ENCODE measurements at places on chromosomes 7 and 10. TPM values are rescaled to one million over a fixed set of nuclear protein-coding genes. Genes with fewer than 3 reads are reported as not detected.

Gene SMO
- 1.7 TPM for polyA plus RNA-seq

Gene FGFR2
- polyA plus RNA-seq, result 0.22 TPM

Gene GDF2
- not detected for polyA plus RNA-seq

Gene MYH16
- polyA plus RNA-seq, result not detected

Gene ACTL6B
- polyA plus RNA-seq, result not detected

Gene A1CF
- not detected for polyA plus RNA-seq

Gene UCMA
- not detected for polyA plus RNA-seq

Gene OLAH
- not detected for polyA plus RNA-seq

Gene NPFFR1
- not detected for polyA plus RNA-seq

Gene PDCD4
- polyA plus RNA-seq, result 15.9 TPM

Gene IFIT1B
- not detected for polyA plus RNA-seq

Gene EZH2
- 1.3 TPM for polyA plus RNA-seq

Gene CRPPA
- polyA plus RNA-seq, result 1.5 TPM
